ENCODE measurements at places on chromosomes 12 and 14.

GRCh38 chr12:113818283-113818682, 147.8 kb downstream of the RBM19 start:
- DNase-seq: no peak

- no peak for DNase-seq
These were observed 252.5 kb downstream of the RPL10L start for GRCh38 chr14:46399049-46399448.

- no peak for DNase-seq
These were observed 75.8 kb upstream of the EIF5 start for GRCh38 chr14:103258211-103258610.

DNA sequence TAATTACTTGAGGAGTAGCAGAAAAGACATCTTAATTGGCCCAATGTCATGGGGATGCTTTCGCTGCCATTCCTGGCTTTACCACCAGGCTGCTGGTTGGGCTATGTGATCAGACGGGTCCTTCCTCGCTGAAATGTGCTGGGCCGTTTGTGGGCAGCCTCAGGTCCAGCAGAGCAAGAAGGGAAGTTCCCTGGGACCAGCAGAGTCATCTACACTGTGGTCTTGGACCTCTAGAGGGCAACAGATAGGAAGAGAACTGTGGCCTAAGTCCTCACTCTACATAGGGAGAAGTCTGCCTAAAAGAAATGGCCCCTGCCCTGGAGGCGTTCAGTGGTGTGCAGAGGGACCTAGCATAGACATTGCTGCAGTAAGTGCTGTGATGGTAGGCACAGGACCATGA, 10.9 kb downstream of the EVL start:
- peak; percentile 85 for DNase-seq

GRCh38 chr12:29782871-29783772, 620 bp downstream of the TMTC1 start:
- DNase-seq: no peak

- DNase-seq: no peak
These were observed 36.5 kb downstream of the YEATS4 start for GRCh38 chr12:69396041-69396440.

- DNase-seq: no peak
These were observed 7.6 kb upstream of the CCDC184 start for GRCh38 chr12:48175613-48176416.

DNA sequence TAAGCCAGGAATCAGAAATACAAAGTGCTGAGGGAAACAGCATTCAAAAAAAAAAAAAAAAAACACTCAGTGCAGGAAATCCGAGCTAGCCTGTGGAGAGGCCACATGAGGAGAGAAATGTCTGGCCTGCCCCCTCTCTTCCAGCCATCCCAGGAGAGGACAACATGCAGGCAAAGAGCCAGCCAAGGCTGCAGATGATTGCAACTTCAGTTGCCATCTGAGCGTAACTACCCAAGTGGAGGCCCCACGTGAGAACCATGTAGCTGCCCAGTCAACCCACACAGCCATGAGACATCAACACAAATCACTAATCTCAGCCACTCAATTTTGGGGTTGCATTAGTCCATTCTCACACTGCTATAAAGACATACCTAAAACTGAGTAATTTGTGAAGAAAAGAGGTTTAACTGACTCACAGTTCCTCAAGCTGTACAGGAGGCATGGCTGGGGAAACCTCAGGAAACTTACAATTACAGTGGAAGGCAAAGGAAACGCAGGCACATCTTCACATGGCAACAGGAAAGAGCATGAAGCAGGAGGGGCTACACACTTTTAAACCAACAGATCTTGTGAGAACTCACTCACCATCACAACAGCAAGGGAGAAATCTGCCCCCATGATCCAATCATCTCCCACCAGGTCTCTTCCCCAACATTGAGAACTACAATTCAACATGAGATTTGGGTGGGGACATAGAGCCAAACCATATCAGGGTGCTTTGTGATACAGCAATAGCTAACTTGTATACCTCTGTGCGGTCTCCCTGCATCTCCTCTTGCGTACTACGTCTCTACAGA, 161.1 kb downstream of the PIWIL1 start:
- no peak for DNase-seq

DNA sequence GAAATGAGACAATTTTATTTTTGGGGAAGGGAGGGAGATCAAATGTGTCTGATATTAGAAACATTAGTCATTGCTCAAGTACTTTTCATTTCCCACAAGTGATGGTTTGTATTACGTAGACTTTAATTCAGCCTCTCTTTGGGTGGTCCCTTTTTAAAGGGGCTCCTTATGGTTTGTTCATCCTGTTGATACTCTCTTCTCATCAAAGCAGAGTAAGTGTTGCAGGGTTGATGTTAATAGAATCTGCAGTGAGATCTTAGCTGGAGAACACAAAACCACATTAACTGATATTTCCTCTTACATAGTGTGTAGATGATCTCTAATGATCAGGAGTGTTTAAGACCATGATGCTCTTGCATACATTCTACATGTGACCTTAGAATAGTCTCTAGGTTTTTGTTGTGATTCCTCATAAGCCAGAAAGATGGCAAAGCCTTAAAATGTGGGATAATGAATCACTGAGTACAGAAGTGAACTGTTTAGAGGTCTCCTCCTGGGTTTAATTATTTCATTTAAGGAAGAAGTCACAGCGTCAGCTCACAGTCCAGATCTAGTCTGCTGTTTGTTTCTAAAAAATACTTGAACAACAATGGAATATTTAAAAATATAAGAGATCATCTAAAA, 87.4 kb upstream of the PTPRR start:
- no peak for DNase-seq

- no peak for DNase-seq
These were observed 62.5 kb downstream of the ITPR2 start for GRCh38 chr12:26770239-26771070.
